Immature natural killer cell (primary cell): ENCODE measurements at places on chromosomes 12 and 14. TPM values are rescaled to one million over a fixed set of nuclear protein-coding genes. Genes with fewer than 3 reads are reported as not detected.

GRCh38 chr14:75361751-75362433 lies 65.9 kb upstream of the JDP2 start:
- H3K27me3 ChIP-seq, result peaks cover 3% of the 10 kb centered on the region
- no peak overlapping the region for H3K4me3 ChIP-seq
- no peaks in the 10 kb centered on the region for H3K36me3 ChIP-seq
- no peak overlapping the region for H3K27ac ChIP-seq
- DNase-seq, result no peak
- no peaks in the 10 kb centered on the region for H3K4me1 ChIP-seq

DNA sequence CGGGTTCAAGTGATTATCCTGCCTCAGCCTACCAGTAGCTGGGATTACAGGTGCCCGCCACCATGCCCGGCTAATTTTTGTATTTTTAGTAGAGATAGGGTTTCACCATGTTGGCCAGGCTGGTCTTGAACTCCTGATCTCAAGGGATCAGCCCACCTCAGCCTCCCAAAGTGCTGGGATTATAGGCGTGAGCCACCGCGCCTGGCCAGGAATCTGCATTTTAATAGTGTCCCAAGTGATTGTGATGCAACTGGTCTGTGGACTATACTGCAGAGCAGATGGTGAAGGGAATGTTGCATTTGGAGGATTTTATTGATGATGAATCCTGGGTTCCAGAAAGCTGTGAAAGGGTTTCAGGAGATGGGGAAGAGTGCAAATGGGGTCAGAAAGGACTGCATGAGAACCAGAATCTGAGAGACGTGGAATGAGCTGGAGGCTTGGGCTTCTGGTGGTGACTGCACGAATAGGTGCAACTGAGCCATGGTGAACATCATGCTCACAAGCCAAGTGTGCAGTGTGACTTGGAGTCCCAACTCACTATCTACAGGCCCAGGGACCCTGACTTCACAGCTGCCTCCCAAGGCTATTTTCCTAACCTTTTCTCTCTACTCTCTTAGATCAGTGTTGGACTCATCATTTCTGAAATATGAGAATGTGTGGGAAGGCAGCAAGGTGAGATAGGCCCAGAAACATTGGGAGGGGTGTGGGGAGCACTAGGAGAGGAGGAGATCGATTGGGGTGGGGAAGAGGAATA lies 4.5 kb downstream of the RPS26 start:
- DNase-seq, result no peak
- H3K4me3 ChIP-seq, result no peak overlapping the region
- H3K27me3 ChIP-seq, result peaks cover 13% of the 10 kb centered on the region
- peak overlapping the region; percentile 62 for H3K27ac ChIP-seq
- peaks cover 16% of the 10 kb centered on the region for H3K36me3 ChIP-seq

- H3K27ac ChIP-seq, result no peak overlapping the region
- DNase-seq, result no peak
- H3K4me1 ChIP-seq, result no peaks in the 10 kb centered on the region
- no peaks in the 10 kb centered on the region for H3K36me3 ChIP-seq
Measured at GRCh38 chr14:53542732-53543131, 389.6 kb upstream of the DDHD1 start.

DNA sequence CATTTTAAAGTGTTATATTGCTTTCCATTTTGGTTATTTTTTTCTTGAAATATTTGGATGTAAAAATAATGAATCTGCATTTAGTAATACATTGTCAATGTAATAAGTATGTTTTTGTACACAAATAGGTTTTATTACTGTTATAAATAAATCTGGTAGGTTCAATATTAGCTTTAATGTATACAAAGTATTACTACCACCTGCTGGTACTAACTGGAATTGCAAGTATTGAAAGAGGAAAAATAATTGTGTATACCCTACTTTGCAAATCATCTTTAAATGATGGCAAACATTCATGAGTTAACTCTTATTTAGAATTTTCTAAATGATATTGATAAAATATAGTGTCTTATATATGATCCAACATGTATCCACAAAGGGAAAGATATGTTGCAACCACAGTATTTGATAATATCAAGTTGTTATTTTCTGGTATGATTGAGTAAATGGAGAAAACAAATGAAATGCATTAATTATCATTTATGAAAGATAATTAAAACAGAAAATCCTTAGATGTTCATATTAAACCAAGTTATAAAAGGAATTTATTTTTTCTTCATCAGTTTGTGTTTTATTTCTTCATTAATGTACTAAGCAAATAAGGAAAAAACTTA lies 3.2 kb downstream of the OR4K2 start:
- no peaks in the 10 kb centered on the region for H3K27me3 ChIP-seq
- no peak overlapping the region for H3K4me3 ChIP-seq
- no peak for DNase-seq
- H3K36me3 ChIP-seq, result no peaks in the 10 kb centered on the region

DNA sequence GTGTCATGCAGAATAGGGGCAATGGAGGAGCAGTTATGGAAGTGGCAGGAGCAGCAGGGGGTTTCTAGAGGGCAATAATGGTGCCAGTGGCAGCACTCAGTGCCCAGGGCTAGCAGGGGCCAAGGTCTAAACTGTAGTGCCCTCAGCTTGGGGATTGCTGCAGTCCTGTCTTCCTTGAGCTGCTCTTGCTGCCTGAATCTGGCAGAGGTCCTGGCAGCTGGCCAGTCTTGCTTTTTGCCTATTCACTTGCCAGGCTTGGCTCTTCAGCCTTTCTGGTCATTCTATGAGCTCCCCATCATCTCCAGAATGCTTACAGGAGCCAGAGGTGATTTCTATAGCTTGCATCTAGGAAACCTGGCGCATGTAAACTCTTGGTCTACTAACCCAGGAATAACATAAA lies 72.0 kb downstream of the SUDS3 start:
- H3K4me3 ChIP-seq, result no peak overlapping the region
- no peak for DNase-seq
- no peak overlapping the region for H3K27ac ChIP-seq
- peaks cover 17% of the 10 kb centered on the region for H3K27me3 ChIP-seq

GRCh38 chr14:35551081-35551480 lies 17.1 kb downstream of the INSM2 start:
- no peaks in the 10 kb centered on the region for H3K4me1 ChIP-seq
- no peak overlapping the region for H3K27ac ChIP-seq
- no peak overlapping the region for H3K4me3 ChIP-seq
- H3K27me3 ChIP-seq, result no peaks in the 10 kb centered on the region
- H3K36me3 ChIP-seq, result peaks cover 17% of the 10 kb centered on the region
- DNase-seq, result no peak

DNA sequence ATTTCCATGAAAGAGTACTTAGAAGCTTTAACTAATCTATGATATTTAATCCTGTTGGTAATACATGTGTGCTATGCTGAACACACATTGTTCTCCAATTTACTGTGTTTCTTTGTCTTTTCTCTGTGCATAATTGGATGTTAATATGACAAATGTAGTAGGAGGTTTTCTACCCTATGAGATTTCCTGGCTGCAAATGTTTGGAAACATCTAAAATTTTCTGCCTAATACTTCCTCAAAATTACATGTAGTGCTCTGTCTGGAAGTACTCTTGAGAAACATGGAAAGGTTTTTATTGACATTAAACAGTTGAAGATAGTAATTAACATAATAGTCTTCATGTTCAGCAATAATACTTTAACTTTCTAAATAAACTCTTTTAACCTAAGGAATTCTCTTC lies 213.0 kb downstream of the KITLG start:
- H3K4me1 ChIP-seq, result no peaks in the 10 kb centered on the region
- no peak overlapping the region for H3K27ac ChIP-seq
- peaks cover 3% of the 10 kb centered on the region for H3K27me3 ChIP-seq
- H3K36me3 ChIP-seq, result no peaks in the 10 kb centered on the region
- no peak overlapping the region for H3K4me3 ChIP-seq

- H3K27ac ChIP-seq, result no peak overlapping the region
- DNase-seq, result no peak
- H3K36me3 ChIP-seq, result peaks cover 8% of the 10 kb centered on the region
- peaks cover 52% of the 10 kb centered on the region for H3K4me1 ChIP-seq
Measured at GRCh38 chr12:94272280-94272679, 123.9 kb downstream of the PLXNC1 start.

DNA sequence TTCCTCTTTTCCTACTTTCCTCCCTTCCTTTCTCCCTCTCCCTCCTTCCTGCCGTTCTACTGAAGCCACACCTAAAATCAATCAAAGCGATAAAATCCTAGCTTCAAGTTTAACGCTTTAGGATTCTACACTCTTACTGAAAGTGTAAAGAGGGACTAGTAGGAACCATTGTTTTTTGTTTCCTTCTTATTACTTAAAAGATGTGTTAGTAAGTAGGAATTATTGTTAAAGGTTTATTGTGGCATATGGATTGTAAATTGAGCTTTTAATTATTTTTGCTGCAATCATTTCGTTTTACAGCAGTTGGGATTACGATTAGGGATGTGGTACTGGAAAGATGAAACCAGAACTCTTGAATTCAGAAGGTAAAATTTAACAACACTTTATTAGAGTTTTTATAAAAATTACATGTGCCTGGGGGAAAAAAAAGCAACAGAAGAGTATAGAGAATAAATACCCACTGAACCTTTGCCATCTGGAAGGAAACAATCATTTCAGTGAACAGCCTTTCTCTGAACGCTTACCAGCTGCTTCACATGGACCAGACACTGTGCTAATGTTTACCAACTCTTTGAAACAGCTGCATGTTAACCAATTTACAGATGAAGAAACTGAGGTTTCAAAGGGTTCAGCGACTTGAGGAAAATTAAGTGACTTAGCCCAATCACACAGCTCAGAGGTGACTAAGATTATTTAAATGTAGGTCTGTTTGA lies 1.0 kb downstream of the PPP1R36 start:
- no peak for DNase-seq
- H3K36me3 ChIP-seq, result no peaks in the 10 kb centered on the region
- H3K27ac ChIP-seq, result no peak overlapping the region
- peak overlapping the region; percentile 86 for H3K4me3 ChIP-seq

DNA sequence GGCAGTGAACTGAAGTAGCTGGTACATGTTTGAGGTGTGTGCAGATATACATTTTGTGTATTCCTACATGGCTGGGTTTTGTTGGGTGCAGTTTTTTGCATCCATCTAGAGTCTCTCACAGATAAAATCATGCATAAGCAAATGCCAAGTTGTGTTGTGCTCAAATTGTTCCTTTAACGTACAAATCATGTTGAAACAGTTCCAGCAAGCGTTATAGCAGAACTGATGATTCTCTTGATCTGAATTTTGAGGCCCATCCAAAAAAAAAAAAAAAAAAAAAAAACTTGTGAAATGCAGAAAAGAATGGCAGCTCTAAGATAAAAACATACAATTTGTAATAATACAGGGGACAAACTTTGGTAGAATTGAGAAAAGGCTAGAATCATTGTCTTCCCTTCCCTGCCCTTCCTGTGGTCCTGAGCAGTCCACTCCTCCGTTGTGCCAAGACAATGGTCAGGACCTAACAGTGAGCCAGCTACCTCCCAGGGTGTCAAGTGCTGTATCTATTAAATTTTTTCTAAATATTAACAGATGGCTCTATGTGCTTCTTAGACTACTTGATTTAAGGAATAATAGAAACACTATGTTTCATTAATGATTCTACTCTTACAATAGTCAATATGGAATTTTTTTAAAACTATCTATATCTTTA lies 122.1 kb downstream of the PLEKHA5 start:
- H3K4me3 ChIP-seq, result no peak overlapping the region
- no peaks in the 10 kb centered on the region for H3K36me3 ChIP-seq

- no peaks in the 10 kb centered on the region for H3K4me1 ChIP-seq
- no peak overlapping the region for H3K27ac ChIP-seq
- H3K27me3 ChIP-seq, result no peaks in the 10 kb centered on the region
Measured at GRCh38 chr12:119725523-119725922, 57.6 kb downstream of the PRKAB1 start.

- H3K4me1 ChIP-seq, result no peaks in the 10 kb centered on the region
- no peak for DNase-seq
- H3K27me3 ChIP-seq, result no peaks in the 10 kb centered on the region
- H3K27ac ChIP-seq, result no peak overlapping the region
Measured at GRCh38 chr14:82546401-82546800, 1012.7 kb upstream of the SEL1L start.

HPD gene
- polyA plus RNA-seq, result not detected

P2RX2 gene
- polyA plus RNA-seq, result not detected

TAS2R19 gene
- not detected for polyA plus RNA-seq

EML5 gene
- not detected for polyA plus RNA-seq

BICDL1 gene
- 1.0 TPM for polyA plus RNA-seq

DTX1 gene
- polyA plus RNA-seq, result 2.1 TPM
